ENCODE measurements at places on chromosomes 1 and 21.

DNA sequence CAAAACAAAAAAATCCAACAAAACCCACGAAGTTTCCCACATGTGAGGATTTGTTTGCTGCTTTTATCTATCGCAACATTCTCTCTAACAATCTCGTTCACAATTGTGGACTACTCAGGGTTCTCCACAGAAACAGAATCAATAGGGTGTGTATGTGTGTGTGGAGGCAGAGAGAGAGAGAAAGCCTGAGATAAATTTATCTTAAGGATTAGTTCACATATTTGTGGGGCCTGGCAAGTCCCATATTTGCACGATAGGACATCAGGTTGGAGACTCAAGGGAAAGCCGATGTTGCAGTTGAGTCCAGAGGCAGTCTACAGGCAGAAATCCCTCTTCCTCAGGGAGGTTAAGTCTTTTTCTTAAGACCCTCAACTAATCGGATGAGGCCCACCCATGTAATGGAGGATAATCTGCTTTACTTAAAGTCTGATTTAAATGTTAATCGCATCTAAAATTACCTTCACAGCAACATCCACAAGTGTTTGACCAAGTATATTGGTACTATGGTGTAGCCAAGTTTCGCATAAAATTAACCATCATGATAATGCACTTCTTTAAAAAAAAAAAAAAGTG lies 31.7 kb downstream of the ADAMTS1 start:
- no peak for DNase-seq

DNA sequence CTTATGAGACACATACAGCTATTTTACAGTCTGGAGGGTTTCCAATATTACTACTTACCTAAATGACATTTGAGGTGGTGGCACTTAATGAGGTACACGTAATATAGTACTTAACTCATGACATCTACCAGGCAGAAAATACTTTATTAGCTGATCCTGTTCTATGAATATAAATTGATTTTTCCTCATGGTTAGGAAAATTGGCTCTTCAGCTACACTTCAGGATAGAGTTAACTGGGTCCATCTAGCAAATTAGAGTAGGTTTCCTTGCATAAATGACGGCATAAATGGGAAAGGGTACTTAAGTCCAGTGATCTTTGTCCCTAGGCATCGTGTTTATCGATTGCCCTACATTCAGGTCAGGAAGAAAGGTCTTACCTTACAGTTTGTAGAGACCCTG lies 988.8 kb upstream of the TMPRSS15 start:
- DNase-seq: no peak

DNA sequence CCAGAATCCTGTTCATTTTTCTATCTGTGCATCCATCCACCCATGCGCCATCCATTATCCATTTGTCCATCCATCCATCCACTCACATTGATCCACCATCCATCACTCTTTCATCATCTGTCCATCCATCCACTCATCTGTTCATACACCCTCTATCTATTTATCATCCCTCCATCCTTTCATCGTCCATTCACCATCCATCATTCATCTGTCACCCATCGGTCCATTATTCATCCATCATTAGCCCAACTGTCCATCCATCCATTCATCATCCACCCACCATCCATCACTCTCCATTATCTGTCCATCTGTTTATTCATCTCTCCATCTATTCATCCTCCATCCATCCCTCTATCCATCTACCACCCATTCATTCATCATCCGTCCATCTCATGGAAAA lies 125.7 kb upstream of the TMPRSS2 start:
- DNase-seq: no peak

DNA sequence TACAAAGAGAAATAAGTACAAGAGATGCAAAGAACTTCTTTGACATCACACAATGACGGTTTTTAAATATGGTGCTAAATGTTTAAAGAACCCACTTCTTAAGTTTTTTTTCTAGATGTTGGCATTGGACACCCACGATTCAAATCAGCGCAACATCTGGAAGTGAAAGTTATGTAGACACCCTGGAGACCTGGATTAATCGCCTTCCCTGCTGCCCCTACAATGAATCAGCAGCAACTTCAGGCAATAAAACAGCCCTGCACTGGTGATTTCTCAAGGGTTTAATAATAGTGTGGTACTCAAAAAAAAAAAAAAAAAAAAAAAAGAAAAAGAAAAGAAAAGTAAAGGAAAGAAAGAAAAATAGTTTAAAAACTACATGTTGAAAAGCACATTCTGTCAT lies 248.3 kb downstream of the NUF2 start:
- DNase-seq: no peak

All from activated naive CD4-positive, alpha-beta T cell (primary cell).